Activated CD8-positive, alpha-beta memory T cell treated with anti-CD3 and anti-CD28 coated beads for 1 hour (primary cell): ENCODE measurements at places on chromosomes 11 and 22.

- DNase-seq = no peak
These were observed at the start of gene GUCY1A2 for GRCh38 chr11:107018219-107018901. GUCY1A2 (minus strand) TSS chr11:107018476; CDS start chr11:107018055, 421 bp downstream.

GRCh38 chr11:86591631-86592030 is 80.8 kb downstream of the ME3 start:
- DNase-seq = no peak

GRCh38 chr11:20162824-20163782 is 2.8 kb upstream of the DBX1 start:
- DNase-seq = no peak

DNA sequence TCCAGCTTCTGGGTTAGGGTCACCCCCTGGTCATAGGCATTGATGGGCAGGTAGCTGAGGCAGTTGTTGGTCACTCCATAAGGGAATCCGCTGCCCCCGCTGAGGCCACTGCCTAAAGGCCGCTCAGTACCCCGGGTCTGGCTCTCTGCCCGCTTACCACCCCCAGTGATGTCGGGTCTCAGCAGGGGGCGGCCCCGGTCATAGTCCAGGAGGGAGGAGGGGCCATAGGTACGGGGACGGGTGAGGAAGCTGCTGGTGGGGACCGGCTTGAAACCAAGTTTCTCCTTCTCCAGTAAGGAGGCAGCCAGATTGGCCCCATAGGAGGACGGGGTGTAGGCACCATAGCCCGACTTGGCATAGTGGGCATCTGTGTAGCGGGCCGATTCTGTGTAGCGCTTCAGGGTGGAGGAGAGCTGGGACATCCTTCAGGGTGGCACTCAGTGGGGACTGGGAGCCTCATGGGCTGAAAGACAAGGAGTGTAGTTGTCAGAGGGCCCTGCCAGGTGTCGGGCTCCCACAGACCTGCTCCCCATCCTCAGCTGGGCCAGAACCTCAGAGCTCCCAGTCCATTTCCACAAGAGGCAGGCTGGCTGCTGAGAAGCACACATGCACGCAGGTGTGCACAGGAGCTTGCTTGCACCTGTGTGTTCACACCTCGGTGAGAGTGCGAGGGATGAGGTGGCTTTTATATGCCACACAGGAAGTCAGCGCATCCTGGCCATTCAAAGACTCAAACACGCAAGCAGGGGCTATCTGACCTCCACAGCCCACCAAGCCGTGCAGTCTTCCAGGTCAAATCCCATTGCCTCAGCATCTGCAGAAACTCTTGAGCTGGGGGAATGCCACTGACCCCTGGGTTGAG is 8.2 kb downstream of the USP2 start:
- no peak for DNase-seq

DNA sequence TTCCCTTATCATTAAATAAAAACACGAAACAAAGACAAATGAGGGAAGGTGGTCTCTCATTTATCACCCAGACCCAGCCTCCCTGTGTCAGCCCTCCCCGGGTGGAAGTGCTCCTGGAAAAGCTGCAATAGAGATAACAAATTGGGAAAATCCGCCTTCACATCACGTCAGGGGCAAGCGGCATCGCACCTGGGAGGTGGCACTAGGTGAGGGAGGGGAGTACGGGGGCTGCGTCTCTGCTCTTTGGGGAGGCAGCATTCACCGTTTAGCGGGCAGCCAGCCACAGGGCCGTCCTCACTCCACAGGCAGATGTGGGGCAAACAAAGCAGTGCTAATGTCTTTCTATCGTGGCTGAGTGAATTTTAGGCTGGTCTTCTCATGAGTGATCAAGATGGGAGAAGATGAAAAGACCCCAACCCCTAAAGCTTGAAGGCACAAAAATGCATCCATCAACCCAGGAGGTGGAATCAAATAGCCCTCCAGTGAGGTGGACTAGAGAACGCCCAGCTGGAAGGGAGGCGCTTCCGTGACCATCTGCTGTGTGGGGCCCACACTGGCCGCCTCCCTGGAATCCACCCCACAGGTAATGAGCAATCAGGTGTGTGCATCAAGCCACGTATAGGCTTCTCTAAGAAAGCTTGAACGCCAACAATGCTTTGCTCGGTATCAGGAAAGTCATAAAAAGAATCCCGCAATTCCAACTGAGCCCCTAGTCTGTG is 629.5 kb downstream of the BRD1 start:
- no peak for DNase-seq

DNA sequence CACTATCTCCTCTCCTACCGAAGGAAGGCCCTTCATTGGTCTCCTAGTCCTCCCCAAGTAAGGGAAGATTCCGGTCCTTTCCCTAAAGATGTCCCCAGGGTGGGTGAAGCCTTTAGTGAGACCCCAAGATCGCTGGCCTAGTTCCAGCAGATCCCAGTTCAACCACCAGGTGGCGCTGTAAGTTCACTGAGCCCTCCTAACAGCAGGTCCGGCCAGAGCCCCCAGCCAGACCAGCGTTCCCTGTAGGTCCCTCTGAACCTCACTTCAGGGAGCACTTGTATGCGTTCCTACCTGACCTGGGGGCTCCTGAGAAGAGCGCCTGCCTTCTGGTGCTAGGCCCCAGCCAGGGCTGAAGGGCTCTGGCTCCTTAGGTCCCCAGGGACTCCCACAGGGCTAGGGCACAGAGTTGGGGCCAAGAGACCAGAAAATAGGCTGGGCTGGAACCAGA is 38.1 kb downstream of the LMO1 start:
- DNase-seq = peak; percentile 58

DNA sequence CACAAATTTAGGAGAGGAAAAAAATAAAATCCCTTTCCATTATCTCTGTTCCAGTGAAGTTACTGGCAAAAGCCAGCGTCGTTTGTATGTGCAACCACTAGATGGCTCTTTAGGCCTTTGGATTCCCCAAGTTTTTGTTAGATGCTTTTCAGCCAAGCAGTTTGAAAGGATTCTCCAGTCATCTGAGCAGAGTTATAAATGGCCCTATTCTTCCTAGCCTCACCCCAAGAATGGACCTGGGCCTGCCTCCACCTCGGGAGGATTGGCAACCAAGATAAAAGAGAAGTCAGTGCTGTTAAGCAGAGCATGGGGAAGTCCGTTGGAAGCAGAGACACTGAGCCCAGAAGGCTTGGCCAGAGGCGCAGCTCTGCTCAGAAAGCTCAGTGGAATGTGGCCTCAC is 15.4 kb downstream of the FAM181B start:
- no peak for DNase-seq
